Skin of body (tissue), 3 donors: ENCODE measurements at places on chromosomes 4 and X.

GRCh38 chr4:84493092-84493850 is 5.8 kb downstream of the NKX6-1 start:
- no peak for DNase-seq

GRCh38 chrX:38318196-38318595 is 9.1 kb downstream of the RPGR start:
- DNase-seq: no peak

GRCh38 chr4:150215601-150216000 is 137.4 kb downstream of the DCLK2 start:
- no peak for DNase-seq

- no peak for DNase-seq
These were observed 54.4 kb upstream of the HS3ST1 start for GRCh38 chr4:11483046-11483445.

DNA sequence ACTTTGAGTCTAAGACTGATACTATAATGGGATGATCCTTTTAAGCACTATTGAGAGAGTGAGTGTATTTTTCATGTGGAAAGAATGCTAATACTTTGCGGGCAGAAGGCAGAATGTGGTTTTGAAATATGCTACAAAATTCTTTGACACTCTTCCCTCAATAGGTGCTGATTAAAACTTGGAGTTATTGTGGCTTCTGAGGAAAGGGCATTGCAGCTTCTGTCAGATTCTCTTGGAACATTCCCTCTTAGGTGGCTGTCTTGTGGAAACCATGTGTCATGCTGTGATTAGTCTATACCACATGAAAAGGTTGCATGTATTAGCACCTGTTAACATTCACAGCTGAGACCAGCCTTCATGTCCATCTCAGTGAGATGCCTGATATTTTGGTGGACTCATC is 547.0 kb downstream of the STIM2 start:
- DNase-seq: no peak

DNA sequence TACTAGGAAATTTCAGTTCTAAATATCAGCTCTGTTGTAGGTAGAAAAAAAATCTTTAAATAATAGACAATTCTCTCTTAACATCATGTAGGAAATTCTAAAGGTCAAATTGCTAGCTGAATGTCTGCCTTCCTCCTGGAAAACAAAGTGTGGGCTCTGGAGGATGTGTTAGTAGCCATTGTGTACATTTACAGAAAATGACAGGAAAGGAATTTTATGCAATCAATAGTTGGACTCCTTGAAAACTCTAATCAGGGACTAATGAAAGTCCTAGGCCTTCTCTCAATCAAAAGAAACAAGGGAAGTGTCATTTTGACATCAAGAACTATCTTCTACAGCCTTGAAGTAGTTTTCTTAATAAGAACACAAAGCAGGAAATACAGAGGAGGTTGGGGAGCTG is 174.6 kb downstream of the ANKRD50 start:
- no peak for DNase-seq

DNA sequence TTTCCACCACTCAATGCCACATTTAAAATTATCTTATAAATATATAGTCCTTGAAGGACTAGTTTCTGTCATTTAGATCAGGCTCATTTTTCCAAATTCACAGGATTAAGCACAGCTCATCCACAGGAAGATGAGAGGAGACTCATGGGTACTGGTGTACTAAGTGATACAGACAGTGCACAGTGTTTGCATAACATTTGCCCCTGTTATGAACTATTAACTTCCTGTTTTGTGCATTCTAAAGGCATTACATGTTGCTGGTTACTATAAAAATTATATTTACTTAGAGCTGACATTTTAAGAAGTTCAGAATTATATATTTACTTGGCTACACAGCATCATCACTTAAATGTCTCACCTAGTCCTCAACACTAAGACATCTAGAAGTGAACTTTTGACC is 772.0 kb downstream of the TECRL start:
- no peak for DNase-seq

DNA sequence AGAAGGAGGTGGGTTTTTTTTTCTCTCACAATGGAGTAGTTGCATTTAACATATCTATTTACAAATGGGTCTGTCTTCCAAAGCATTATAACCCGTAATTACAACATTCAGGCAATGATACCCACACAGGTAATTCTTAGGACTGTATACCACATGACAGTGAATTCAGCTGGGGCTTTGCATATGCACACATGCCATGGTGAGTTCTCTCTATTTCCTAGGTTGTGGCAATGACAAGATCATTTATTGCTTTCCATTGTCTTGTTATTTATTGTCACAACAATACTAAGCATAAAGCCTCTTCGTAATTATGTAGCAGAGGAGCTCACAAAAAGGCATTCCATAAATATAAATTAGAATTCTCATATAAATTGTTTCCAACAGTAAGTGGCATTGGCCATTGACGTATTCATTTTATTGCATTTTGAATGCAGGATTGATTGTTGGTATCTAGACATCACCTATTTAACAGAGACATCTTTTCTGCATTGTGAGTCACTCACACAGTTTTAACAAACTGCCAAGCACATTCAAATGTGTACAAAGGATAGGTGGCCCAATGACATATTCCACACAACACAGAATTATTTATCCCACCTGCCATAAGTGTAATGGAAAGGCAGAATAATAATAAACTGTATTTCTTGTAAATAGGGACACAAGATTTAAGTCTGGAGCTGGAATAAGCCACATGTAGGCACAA is 390.7 kb upstream of the GALNT7 start:
- no peak for DNase-seq

- no peak for DNase-seq
These were observed 106.9 kb downstream of the MAML3 start for GRCh38 chr4:140047017-140047640.

- no peak for DNase-seq
These were observed 7.0 kb downstream of the KDR start for GRCh38 chr4:55118397-55118796.

- no peak for DNase-seq
These were observed 226.9 kb downstream of the FBXW7 start for GRCh38 chr4:152308951-152309350.

- DNase-seq: no peak
These were observed 48.0 kb downstream of the SEC24D start for GRCh38 chr4:118787844-118788380.

DNA sequence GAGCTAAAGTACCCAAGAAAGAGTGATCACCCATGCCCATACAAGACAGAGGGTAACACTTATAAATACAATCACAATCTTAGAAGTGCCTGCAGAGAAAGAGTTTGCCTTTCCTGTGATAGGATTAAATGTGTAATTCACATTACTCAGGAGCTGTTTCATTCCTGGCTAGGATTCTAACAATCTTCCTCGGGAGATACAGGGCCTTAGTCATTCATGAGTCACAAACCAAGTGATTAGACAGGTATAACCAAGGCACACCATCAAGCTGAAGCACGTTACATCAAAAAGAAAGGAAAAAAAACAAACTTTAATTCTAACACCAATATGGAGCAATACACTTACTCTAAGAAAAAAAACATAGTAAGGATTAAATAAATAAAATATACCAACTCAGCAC is 14.9 kb downstream of the ABCG2 start:
- DNase-seq: no peak

- DNase-seq: no peak
These were observed 12.0 kb downstream of the FRMD7 start for GRCh38 chrX:132115792-132116191.

GRCh38 chr4:99008051-99008450 is 12.5 kb downstream of the METAP1 start:
- DNase-seq: no peak

DNA sequence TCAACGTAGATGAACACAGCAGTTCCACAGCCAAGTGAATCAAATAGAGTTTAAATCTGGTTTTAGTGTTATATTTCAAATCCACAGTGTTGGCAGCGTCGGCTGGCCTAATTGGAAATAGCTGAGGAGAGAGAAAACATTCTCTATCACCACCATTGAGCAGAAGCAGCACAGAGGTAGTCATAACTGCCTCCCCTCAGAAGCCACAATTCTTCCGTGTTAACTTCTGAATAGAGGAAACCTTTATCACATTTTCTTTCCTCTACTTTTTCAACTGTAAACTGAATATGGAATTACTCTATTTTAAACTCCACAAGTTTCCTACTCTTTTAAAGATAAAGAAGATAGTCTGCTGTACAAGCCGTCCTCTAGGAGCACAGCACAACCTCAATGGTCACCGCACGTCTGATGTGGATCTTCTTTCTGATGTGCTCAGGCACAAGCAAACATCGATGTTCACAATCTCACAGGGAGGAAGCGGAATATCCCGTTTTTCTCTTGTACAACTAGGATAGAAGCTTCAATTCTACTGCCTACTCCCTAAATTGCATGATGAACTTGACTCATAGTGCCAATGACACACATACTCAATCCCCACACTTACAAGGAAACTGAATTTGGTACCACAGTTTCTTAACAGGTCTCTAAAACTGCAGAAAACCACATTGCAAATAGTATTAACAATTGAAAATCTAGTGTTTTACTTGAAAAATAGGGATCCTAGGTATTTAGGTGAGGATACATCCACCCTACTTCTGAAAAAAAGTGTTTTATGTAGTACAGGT is 217.8 kb upstream of the ETNPPL start:
- DNase-seq: no peak

DNA sequence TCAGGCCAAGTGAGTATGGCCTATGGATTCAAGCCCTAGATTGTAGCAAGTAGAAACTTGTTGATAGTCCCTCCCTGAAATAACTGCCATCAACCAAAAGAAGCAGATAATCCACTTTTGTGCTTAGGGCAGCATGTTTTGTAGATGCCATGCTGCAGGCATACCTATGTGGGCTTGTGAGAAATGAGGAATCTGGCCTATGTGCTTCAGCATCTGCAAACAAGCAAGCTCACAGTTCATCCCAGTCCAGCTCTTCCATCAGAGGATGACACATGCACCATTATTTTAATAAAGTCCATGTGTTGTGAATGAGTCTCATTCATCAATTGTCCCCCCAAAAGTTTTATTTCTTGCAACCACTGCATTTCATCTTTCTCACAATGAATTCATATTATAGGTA is 421.9 kb upstream of the DIPK2B start:
- no peak for DNase-seq
